ENCODE measurements at places on chromosomes 7 and 10. TPM values are rescaled to one million over a fixed set of nuclear protein-coding genes. Genes with fewer than 3 reads are reported as not detected.

DNA sequence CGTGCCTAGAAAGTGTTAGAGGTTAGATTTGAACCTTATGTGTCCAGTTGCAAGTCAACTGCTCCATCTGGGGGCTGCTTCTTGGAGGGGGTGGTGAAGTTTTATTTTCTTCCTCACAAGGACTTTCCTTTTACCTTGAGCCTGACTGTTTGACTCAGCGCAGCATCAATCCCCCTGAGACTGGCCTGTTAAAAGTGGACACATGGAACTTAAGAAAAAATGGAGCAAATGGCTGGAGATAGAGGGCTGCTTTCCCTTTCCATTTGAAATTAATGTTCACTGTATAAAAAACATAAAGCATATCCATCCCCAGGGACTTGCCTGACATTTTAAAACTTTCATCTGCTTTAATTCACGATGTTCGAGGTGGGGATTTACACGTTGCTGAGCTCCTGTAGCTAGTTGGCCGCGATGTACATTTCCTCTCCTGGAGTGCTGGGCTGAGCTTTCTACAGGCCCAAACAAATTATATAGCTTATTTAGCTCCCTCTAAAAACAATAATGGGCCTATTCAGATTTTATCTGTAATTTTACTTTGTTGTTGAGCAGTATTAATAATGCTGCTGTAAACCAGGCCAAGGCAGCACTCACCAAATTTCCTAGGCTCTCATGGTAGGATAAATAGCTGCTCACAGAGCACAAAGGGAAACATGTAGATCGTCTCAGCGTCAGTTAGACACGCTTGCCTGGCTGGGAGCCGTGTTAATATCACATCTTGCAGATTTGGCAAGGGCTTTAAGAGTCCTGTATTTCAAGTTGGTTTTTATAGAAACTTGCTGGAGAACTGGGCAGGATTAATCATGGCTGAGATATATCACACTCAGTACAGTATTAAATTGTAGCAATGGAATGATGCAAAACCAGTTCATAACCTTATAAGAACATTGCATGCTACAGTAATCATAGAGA is 251.5 kb downstream of the LRMDA start:
- no peak for DNase-seq

DNA sequence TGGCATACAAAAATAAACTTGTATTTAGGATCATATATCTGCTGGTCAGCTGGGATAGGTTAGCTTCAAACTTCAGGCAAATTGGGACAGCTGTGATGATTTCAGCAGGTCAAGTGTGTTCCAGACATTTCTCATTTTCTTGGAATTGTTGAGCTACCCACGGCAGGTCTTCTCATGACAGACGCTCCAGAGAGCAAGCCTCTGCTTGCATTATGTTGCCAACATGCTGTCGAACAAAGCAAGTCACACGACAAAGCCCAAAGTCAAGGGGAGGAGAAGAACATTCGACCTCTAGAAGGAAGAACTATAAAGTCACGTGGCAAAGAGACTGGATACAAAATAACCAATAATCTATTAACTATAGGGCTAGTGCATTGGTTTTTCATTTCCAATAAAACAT is 103.5 kb downstream of the RAB18 start:
- DNase-seq: no peak

- no peak for DNase-seq
These were observed 146.5 kb downstream of the ARID5B start for GRCh38 chr10:62047960-62048383.

NRG3 gene
- 4.6 TPM for total RNA-seq
